ENCODE measurements at places on chromosomes 7 and 10.

GRCh38 chr10:11003679-11004078, 14.0 kb upstream of the CELF2 start:
- DNase-seq: no peak

GRCh38 chr10:3791974-3792633, 7.1 kb upstream of the KLF6 start:
- DNase-seq: no peak

- DNase-seq: no peak
Observed at GRCh38 chr7:37916673-37917660, at the start of gene SFRP4. Gene SFRP4 (minus strand): TSS chr7:37916817. CDS start chr7:37916537, 280 bp downstream.

DNA sequence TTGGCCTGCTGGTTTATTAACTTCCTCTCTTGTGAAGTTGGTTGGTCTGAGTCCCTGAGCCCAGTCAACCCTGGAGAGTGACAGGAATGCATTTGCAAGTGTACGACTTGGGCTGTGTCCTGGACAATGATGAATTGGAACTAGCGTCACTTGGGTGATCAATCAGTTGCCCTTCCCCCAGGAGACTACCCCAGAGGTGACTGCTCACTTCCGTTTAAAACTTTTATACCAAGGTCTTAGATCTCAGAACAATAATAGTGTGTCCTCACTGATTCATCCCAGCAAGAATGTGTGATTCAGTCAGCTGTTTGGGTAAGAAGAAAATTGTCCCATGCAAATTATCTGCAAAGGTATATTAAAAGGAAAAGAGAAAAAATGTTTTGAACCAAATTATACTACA, 102.9 kb upstream of the ARMC3 start:
- no peak for DNase-seq

- DNase-seq: no peak
Observed at GRCh38 chr7:47195641-47196040, 386.3 kb downstream of the TNS3 start.

DNA sequence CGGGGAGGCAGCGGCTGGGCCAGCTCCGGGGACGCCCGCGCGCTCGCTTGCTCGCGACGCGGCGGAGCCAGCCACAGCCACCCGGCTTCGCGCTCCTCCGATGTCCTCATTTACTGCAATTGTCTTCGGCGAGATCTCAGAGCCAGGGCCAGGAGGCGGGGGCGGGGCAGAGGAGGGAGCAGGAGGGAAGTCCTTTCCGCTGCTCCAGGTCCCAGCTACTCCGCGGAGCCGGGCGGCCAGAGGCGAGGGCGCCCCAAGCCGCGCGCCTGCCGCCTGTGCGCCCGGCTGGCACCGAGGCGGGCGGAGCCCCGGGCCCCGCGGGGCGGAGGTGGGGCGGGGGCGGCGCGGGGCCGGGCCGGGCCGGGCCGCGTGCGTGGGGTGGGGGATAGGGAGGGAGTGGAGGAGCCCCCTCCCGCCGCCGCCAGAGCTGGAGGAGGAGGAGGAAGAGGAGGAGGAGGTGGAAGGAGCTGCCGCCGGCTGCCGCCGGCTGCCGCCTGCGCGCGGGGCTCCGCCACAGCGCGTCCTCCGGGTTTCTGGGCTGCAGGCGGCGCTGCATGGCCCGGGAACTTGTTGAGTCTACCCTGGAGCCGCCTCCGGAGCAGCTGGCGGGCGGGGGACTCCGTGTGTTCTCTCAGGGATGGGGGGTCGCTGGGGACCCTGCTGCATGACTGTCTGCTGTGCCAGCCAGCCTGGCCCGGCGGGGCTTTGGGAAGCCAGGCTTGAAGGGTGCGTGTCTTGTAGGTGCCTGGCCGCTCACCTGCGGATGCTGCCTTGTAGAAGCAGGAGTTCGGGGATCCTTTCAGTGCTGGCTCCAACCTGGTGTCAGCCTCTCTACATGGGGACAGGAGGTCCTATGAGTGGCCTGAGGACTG, at the start of gene INSYN2A:
INSYN2A (minus strand) TSS at position 310 of the 872 bp plus-strand sequence. CDS start 20,196 bp downstream, outside the sequence.
- DNase-seq: no peak

DNA sequence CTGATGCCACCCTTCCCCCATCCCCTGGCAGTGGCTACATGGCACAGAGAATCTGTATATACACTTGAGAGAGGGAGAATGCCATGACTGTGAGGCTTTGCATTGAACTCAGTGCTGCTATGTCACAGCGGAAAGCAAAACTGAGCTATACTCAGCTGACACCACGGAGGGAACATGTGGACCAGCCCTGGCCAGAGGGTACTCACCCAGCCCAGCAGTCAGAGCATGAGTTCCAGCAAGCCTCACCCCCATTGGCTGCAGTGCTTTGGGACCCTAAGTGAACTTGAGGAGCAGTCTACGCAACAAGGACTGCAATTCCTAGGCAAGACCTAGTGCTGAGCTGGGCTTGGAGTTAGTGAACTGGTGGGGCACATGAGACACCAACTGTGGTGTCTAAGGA, 10.3 kb upstream of the AOC1 start:
- DNase-seq: no peak

DNA sequence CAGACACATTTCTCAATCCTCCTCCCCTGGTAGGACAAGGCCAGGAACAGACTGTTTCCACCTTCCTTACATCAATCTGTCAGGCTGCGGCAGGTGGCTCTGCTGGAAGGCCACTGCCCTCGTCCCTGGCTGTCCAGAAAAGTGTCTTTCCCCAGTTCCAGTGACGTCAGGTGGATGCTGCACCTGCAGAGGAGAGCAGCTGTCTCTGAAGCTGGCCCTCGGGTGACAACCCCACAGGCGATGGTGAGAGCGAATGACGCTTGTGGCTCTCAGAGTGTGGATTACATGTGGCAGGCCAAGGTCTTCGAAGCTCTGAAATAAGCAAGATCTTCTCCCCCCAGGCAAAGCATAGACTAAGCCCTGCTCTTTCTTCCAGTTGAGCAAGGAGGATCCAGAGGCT, 146.9 kb upstream of the RET start:
- no peak for DNase-seq

DNA sequence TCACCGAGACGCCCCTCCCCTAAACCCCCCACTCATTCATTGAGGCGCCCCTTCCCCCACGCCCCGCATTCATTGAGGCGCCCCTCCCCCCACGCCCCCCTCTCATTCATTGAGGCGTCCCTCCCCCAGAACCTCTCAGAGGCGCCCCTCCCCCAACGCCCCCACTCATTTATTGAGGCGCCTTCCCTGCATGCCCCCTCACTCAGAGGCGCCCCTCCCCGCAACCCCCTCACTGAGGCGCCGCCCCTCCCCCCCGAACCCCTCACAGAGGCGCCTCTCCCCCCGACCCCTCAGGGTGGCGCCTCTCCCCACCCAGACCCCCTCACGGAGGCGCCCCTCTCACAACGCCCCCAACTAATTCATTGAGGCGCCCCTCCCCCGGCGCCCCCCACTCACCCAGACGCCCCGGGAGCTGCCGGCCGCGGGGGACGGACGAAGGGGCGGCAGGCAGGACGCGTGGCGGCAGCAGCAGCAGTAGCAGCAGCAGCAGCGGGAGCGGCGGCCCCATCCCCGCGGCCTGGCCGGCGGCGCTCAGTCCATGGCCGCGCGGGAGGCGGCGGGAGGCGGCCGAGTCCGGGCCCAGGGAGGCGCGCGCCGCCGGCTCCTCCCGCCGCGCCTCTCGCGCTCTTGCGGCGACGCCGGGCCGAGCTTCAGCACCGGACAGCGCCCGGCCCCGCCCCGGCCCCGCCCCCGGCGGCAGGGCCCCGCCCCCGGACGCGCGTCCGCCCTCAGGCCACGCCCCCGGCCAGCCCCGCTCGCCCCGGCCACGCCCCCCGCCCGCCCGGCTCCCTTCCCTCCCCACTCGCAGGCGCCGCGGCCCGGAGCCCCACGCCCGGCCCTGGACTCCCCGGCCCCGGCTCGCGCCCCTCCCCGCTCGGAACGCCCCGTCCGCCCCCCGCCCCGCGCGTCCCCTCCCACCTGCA, at the start of gene PTPRN2:
PTPRN2 (minus strand) TSS at position 662 of the 923 bp plus-strand sequence.
- DNase-seq: no peak

DNA sequence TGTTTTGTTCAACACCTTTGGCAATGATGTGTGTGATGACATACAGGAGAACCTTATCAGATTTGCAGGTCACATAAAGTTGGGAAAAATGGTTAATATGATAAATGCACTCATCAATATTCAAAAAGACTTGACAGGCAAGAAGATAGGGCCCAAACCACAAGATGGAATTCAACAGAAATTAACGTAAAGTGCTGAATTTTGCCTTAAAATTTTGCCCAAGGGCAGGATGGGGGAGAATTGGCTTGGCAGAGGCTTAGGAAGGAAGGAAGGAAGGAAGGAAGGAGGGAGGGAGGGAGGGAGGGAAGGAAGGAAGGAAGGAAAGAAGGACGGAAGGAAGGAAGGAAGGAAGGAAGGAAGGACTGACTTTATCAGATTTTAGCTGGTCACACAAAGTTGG, 35.3 kb downstream of the CARD11 start:
- DNase-seq: no peak

DNA sequence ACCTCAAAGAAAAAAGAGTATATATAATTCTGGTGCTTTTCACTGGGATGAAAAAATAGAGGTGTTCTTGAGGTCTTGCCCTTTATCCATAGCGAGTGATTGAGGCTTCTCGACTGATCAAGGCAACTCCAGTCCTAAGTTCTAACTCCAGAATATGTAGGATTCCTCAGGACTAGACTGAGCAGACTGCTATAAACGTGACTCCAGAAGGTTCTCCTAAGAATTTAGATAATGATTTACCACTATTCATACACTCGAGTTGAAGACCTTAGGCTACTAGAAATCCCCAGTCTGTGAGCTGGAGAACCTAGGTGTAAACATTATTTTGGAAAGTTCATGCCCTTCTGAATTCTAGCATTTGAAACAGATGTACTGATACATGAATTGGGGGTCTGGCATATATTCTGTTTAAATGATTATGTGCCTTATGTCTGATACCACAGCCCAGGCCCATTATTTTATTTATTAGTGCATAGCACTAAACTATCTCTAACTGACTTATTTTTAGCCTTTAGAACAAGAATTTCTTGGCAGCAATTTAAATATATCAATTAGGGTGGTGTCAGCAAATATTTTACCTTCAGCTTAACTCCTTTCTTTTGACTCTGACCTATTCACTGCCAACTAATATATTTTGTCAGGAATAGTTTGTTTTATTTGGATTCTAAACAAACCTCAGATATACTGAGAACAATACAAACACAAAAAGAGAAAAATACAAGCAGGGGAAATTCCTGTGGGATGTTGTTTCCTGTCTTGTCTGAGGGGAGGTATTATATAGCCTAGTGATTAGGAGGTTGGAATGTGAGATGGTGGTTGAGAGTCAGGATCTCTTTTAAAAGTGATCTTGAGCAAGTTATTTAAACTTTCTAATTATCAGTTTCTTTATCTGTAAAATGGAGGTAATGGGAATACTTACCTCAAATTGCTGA, 75.8 kb downstream of the PODXL start:
- DNase-seq: no peak

DNA sequence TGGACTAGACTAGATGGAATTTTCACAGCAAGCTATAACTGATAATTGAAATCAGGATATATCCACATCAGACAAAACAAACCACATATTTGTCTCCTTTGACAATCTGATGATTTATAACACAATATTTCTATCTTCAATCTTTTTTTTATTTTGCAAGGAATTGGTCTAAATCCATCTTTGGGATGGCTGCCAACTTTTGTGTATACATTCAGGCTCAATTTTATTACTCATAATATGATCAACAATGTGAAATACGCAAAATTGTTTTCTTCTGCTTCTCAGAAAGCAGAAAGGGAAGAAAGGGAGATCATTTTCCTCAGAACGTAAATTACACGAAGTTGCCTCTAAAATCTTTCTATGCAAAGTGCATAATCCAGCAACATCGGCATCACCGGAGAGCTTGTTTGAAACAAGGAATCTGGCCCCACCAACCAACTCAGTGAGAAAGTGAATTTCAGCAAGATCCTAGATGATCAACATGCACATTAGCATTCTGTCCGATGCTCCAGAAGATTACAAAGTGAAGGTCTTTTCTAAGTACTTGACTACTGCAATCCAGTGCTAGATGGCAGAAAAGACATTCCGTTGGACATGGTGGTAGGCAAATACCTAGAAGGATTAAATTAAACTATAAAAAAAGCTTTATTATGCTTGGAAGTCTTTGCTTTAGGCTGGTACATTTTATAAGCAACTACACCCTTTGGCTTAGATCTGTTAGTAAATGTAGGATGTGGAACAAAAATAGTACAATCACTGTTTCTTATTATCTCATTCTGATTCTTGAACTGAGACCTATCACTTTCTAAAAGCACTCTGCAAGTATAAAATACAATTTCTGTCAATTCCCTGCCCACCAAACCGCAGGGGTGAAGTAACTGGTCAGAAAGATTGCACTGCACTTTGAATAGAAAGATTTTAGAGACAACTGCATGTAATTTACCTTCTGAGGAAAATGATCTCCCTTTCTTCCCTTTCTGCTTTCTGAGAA, 126.4 kb upstream of the RSU1 start:
- no peak for DNase-seq

- no peak for DNase-seq
Observed at GRCh38 chr10:77004917-77005564, 632.6 kb downstream of the KCNMA1 start.
